Stimulated activated CD4-positive, alpha-beta T cell treated with anti-CD3 and anti-CD28 coated beads, Interleukin-1b, Interleukin-23, amount 100 ng/mL, for 1 hour (primary cell): ENCODE measurements at places on chromosomes 6 and 20.

DNA sequence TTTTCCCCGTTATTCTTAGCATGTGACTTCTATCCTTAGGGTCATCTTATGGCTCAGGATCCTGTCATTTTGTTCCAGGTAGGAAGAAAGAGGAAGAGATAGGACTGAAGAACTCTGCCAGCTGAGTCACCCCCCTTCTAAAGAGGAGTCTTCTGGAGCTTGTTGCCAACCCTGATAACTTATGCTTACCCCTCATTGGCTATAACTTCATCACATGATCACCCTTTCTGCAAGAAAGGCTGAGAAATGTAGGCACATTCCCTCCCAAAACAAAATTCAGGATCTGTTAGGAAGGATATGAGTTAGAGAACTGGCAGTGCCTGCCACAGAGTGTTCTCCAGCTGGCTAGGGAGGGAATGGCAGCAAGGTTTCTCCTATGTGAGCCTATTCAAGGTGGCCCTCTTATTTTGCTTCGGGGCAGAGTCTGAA lies 35.6 kb downstream of the ARFGEF2 start:
- DNase-seq: no peak

DNA sequence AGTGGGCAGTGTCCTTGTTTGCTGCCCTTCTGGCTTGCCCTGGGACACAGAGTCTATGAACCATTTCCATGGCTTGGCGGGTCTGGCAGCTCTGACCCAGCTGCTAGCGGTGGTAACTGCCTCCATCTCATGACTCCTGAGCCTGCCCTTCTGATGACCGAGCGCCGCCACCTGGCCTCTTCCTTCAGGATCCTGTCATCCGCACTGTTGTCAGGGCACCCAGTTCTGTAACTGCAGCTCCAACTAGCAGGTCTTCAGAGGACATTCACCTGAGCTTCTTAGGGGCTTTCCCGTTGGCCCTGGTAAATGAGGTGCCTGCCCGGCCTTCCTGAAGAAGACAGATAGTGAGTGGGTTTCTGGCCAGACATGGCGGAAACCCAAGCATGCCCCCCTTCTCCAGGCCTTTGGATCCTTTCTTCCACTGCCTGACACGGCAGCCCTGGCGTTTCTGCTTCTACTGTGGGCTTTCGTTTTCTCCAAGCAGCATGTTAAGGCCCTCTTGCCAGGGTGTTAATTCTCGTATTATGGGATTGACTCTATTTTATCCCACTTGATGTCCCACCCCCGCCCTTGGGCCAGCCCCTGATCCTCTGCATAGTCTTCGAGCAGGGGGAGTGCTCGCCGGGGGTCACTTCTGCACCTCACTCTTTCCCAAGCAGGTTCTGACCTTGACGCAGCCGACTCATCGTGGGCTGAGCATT lies 24.7 kb downstream of the PACSIN1 start:
- DNase-seq: no peak

DNA sequence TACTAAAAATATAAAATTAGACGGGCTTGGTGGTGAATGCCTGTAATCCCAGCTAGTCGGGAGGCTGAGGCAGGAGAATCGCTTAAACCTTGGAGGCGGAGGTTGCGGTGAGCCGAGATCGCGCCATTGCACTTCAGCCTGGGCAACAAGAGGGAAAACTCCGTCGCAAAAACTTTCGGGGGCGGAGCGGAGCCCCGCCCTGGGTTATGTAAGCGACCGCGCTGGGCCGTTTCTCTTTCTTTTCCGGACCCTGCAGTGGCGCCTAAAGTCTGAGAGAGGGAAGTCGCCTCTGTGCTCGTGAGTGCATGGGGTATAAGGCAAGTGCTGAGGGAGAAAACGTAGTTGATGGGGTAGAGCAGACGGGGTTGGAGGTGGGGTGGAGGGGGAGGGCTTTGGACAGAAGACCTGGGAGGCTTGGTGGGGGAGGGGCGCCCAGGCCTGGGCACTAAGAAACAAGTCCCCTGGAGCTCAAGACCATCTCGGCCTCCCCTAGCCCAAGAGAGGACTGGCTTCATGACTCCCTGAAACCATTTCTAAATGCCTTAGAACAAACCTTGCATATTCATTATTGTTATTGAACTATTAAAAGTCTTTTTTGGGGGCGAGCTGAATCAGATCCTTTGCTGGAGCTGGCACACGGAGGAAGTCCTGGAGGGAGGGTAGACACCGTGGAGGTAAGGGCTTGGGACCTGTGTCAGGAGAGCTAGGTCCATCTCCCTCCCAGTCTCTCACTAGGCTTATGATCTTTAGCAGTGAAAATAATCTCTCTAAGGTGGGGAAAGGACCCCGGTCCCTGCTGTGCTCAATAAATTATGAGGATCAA lies 2.7 kb upstream of the MICA start:
- peak; percentile 55 for DNase-seq

DNA sequence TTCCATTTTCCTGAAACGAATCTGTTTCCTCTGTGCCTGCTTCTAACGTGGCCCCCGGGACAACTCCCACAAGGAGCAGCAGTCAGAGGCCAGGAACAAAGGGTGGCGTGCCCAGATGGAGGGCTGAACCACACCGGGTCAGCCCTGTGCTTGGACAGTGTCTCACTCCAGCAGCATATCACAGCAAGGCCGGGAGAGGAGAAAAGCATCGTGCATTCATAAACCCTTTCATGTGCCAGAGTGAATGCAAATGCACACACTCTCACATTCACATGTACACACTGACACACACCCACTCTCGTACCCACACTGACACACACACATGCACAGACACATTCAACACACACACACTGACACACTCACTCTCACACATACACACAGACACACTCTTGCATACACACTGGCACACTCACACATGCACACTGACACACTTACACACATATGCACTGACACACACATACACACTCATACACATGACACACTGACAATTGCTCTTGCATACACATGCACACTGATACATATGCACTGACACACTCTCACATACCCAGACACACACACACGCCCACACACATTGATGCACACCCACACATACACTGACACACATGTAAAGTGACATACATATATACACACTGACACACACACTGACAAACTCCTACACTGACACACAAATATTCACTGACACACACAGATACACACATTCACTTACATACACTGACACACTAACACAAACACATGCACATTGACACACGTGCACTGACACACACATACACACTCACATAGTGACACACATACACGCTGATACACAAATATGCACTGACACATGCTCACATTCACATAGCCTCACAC lies 237.0 kb downstream of the LRFN2 start:
- DNase-seq: no peak

GRCh38 chr6:165891320-165891719 lies 228.3 kb upstream of the PDE10A start:
- DNase-seq: no peak

DNA sequence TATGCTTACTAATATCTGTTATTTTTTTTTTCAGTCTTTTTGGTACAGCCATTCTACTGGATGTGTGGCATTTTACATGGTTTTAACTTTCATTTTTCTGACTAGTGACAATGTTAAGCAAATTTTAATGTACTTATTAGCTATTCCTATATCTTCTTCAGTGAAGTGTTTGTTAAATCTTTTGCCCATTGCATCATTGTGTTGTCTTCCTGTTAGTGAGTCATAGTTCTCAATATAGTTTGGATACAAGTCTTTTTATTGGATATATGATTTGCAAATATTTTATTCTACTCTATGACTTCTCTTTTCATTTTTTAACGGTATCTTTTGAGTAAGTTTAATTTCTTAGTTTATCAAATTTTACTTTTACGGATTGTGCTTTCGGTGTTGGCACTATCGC lies 519.4 kb downstream of the CDKAL1 start:
- DNase-seq: no peak

DNA sequence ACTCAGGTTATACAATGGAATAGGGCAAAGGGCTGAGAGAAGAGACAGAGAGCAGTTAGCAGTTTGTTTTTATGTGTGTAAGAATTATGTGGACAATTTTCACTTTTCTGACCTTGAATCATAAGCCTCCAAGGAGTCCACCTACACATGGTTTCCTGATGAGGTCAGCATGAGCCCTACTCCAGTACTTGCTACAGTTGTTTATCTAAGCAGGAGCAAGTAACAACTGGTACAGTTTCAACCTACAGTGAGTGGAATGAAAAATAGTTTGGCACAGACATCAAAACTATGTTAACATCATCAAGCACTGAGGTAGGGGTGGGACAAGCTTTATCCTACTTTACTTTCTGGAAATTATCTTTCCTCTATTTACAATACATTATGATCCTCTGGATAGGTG lies 426.7 kb upstream of the ID4 start:
- no peak for DNase-seq

- no peak for DNase-seq
These were observed 9.1 kb upstream of the MAPK13 start for GRCh38 chr6:36120979-36121786.

DNA sequence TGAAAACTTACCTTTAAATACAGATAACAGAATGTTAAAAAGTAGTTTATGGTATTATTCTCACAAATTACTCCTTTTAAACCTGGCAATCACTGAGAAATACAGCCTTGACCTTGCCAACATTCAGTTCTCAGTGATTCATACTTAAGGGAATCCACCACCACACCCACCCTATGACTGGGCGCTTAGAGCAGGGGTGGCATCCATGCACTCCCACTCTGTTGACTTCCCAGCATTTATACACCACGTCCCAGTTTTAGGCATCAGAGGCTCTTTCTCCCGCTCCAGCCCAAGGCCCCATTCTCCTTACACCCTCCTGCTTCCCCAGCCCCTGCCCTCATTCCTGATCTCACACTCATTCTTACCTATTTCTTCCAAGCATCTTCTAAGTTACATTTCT lies 16.3 kb downstream of the TRAF3IP2 start:
- DNase-seq: no peak

- no peak for DNase-seq
These were observed 19.5 kb upstream of the DEFB113 start for GRCh38 chr6:49988900-49989299.
